ENCODE measurements at places on chromosomes 3 and 15. TPM values are rescaled to one million over a fixed set of nuclear protein-coding genes. Genes with fewer than 3 reads are reported as not detected.

DNA sequence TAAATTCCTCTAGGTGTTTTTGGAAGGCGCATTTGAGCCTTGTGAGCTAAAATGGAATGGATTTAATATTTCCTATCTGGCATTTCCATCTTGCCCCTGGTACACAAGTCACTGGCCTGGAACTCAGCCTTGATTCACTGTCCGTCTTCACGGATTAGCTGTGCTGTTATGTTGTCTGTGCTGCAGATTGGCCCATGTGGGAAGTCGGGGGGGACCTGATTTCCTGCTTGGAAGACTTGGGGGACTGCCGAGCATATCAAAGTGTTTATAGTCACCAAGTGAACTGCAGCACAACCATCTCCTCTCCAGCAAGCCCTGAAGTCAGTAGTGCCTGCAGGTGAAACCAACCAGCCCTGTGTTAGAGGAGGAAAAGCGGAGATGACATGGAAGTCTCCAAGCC lies 12.2 kb downstream of the GHRL start:
- no peaks in the 10 kb centered on the region for H3K27me3 ChIP-seq
- H3K27ac ChIP-seq: no peak overlapping the region
- peaks cover 81% of the 10 kb centered on the region for H3K36me3 ChIP-seq
- H3K4me3 ChIP-seq: no peak overlapping the region
- no peak for DNase-seq
- H3K4me1 ChIP-seq: peaks cover 15% of the 10 kb centered on the region

DNA sequence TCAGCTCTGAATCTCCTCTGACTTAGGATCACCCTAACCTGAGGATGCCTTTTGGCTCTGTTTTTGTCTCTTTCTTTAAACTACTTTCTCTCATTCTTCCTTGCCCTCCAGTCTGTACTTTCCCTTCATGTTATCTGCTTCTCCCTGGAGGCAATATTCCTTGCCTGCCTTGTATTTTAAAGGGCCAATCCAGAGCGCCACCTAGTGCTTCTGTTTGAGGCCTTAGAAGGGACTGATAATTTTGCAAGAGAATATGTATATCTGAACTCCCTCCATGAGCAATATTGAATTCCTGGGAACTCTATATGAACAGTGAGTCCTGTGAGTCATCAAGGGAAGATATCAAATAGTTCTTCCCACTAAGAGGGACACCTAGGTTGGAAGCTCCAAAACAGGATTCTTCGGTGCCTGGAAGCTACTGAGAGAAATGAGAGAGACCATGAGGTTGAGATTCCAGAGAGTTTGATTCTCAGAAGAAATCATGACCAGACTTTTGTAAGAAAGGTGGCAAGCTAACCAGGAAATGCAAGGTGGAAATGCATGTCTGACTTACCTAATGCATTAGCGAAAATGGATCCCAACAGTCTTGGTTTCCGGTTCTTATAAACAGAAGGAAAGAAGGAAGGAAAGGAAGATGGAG lies 203.8 kb upstream of the CD96 start:
- H3K4me1 ChIP-seq: peaks cover 12% of the 10 kb centered on the region
- H3K27ac ChIP-seq: peak overlapping the region; percentile 84
- H3K36me3 ChIP-seq: no peaks in the 10 kb centered on the region
- no peaks in the 10 kb centered on the region for H3K27me3 ChIP-seq

- no peak overlapping the region for H3K27ac ChIP-seq
- DNase-seq: no peak
- no peaks in the 10 kb centered on the region for H3K36me3 ChIP-seq
- no peaks in the 10 kb centered on the region for H3K27me3 ChIP-seq
- no peaks in the 10 kb centered on the region for H3K4me1 ChIP-seq
- H3K4me3 ChIP-seq: no peak overlapping the region
Measured at GRCh38 chr3:182129740-182130139, 418.0 kb downstream of the SOX2 start.

DNA sequence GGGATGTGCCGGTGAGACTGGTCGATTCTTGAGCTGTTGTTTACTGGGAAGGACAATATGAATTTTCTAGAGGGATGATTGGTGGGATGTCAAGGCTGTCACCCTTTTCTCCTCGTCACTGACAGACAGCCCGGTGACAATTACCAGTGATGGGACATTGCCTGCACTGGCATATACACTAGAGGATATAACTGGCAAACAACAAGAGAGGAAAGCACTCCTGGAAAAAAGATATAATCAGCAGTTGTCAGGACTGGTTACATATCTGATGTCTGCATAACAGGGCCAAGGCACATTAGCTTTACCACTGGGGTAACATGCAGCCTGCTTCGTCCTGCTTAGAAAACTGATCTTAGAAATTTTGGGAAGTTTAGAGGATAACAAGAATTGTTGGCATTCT lies 131.1 kb downstream of the ROBO2 start:
- no peaks in the 10 kb centered on the region for H3K27me3 ChIP-seq
- H3K4me3 ChIP-seq: no peak overlapping the region
- no peak overlapping the region for H3K27ac ChIP-seq

- no peak for DNase-seq
- no peaks in the 10 kb centered on the region for H3K36me3 ChIP-seq
- no peak overlapping the region for H3K27ac ChIP-seq
- H3K4me3 ChIP-seq: no peak overlapping the region
- H3K27me3 ChIP-seq: peaks cover 30% of the 10 kb centered on the region
Measured at GRCh38 chr3:142904639-142905436, 16.0 kb upstream of the PCOLCE2 start.

GRCh38 chr15:40306908-40307307 lies 827 bp downstream of the PLCB2 start:
- H3K27ac ChIP-seq: peak overlapping the region; percentile 98
- no peaks in the 10 kb centered on the region for H3K27me3 ChIP-seq
- H3K4me3 ChIP-seq: peak overlapping the region; percentile 96
- DNase-seq: peak; percentile 25
- no peaks in the 10 kb centered on the region for H3K36me3 ChIP-seq

DNA sequence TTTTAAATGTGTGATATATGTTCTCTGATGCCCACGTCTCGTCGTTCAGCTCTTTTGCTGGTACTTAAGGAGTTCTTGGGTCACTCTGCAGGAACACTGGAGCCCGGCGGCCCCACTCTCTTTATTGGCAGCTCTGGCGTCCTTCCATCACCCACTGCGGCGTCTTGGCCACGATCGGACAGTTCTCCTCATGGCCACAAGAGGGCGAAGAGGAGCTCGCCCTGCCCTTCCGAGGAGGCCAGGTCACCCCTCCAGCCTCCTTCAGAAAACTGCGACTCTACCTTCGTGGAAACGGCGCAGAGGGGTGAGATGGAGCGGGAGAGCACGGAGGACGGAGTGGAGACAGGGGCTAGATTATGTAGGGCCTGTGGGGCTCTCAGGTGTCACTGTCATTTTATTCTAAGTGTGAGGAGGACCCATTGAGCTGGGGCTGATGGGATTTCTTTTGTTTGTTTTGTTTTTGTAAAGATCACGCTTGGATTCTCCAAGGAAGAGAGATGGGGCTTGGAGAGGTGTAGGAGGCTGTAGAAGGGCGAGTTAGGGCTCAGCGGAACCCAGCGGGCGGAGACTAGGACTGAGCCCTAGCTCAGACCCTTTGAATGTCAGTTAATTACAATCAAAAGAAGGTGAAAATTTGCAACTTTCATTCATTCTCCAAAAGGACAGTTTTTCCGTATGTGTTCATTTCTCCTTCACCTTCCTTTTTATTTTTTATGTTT lies 28.0 kb upstream of the GABRA5 start:
- H3K27me3 ChIP-seq: peaks cover 21% of the 10 kb centered on the region
- H3K36me3 ChIP-seq: peaks cover 15% of the 10 kb centered on the region
- no peak for DNase-seq
- no peak overlapping the region for H3K4me3 ChIP-seq

DNA sequence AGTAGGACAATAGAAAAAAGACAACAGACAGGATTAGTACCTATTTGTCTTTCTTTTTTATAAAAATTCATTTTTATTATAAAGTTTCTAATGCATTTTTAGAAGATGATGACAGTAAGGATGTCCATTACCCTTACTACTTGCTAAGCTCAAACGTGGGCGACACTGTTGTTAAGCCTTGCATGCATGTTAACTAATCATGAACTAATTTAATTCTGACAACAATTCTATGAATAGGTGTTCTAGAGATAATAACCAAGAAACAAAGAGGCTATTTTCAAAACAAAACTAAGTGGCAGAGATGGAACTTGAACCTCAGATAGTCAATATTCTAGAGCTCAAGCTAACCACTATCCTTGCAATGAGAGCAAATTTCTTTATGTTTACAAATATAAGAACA lies 247.9 kb downstream of the GBE1 start:
- DNase-seq: no peak
- no peaks in the 10 kb centered on the region for H3K4me1 ChIP-seq
- no peak overlapping the region for H3K27ac ChIP-seq
- no peak overlapping the region for H3K4me3 ChIP-seq
- H3K27me3 ChIP-seq: no peaks in the 10 kb centered on the region

The IL5RA gene
- total RNA-seq: not detected

The KPNA1 gene
- 78.2 TPM for total RNA-seq

GRCh38 chr3:48226939-48227338 lies 3.6 kb downstream of the CAMP start:
- no peak for DNase-seq
- H3K27me3 ChIP-seq: no peaks in the 10 kb centered on the region
- H3K4me3 ChIP-seq: no peak overlapping the region
- peaks cover 12% of the 10 kb centered on the region for H3K4me1 ChIP-seq
- H3K36me3 ChIP-seq: no peaks in the 10 kb centered on the region

- no peak overlapping the region for H3K4me3 ChIP-seq
- peaks cover 36% of the 10 kb centered on the region for H3K36me3 ChIP-seq
- H3K4me1 ChIP-seq: peaks cover 3% of the 10 kb centered on the region
- no peak overlapping the region for H3K27ac ChIP-seq
- DNase-seq: peak; percentile 42
Measured at GRCh38 chr3:195873971-195874370, 34.4 kb downstream of the TNK2 start.

DNA sequence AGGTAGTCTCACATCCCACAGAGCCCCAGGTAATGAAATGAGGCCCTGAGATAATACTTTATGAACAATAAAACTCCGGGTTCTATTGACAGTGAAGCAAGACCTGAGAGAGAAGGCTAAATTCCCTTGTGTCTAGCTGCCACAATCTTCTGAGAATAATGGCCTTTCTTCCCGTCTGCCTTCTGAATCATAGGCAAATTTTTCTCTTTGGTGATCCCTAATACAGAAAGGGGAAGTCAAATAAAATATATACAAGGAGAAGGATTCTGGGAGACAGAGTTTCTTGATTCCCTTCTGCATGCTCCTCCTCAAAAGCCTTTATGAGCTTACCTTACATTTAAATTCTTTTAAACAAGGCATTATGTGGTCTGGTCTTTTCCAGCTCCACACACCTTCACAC lies 29.9 kb upstream of the CCR2 start:
- H3K27me3 ChIP-seq: no peaks in the 10 kb centered on the region
- H3K27ac ChIP-seq: no peak overlapping the region
- no peak for DNase-seq
- no peak overlapping the region for H3K4me3 ChIP-seq
- H3K4me1 ChIP-seq: no peaks in the 10 kb centered on the region

DNA sequence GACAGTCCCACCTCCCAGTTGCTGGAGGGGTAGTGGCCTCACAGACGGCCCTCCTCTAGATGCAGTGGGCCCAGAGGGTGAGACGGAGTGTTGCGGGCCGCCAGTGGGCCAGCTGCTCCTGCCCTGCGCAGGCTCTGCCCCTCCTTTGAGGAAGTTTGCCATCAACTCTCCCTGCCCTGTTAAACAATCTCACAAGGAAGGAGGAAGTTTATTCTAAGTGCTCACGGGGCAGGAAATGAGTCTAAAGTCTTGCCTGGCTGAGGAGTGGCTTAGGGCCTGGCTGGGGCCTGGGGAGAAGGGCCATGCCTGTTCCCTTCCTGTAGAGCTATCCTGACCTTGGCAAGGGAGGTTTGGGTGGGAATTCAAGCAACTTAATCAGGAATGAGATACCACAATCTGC lies at the start of gene FAM3D:
Gene FAM3D, minus strand, starts transcription at position 92 of the 400 bp plus-strand sequence. CDS start 11,211 bp downstream, outside the sequence.
- H3K36me3 ChIP-seq: peaks cover 4% of the 10 kb centered on the region
- H3K27ac ChIP-seq: no peak within 1 kb of the TSS
- no peaks in the 10 kb centered on the region for H3K4me1 ChIP-seq
- no peak within 1 kb of the TSS for H3K4me3 ChIP-seq

GRCh38 chr3:108017587-108017986 lies 73.2 kb downstream of the CD47 start:
- H3K4me3 ChIP-seq: no peak overlapping the region
- H3K27me3 ChIP-seq: no peaks in the 10 kb centered on the region
- peaks cover 3% of the 10 kb centered on the region for H3K36me3 ChIP-seq
- peaks cover 2% of the 10 kb centered on the region for H3K4me1 ChIP-seq
- DNase-seq: no peak

DNA sequence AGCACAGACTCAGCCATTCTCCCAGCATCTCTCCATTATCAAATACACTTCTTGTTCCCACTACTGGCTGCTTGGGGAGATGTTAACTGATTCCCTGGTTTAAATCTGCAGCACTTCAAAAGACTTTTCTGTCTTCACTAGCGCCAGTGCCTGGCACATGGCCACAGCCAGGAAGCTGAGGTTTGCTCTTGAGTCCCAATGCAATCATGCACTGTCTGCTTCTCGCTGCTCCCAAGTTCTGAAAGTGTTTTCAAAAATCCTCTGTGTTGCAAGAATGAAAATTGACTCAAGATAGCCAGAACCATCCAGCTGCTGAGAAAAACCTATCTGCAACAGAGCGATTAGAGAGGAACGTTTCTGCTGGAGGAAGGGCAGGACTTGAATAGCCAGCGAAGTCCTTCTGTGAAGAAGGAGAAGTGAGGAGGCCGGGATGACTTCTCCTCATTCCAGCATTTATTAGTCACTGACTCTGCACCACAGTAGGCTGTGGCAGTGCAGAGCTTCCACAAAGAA lies 358.4 kb upstream of the NR2F2 start:
- H3K27ac ChIP-seq: no peak overlapping the region
- DNase-seq: no peak
- H3K27me3 ChIP-seq: peaks cover 10% of the 10 kb centered on the region
- no peak overlapping the region for H3K4me3 ChIP-seq
- H3K36me3 ChIP-seq: no peaks in the 10 kb centered on the region

DNA sequence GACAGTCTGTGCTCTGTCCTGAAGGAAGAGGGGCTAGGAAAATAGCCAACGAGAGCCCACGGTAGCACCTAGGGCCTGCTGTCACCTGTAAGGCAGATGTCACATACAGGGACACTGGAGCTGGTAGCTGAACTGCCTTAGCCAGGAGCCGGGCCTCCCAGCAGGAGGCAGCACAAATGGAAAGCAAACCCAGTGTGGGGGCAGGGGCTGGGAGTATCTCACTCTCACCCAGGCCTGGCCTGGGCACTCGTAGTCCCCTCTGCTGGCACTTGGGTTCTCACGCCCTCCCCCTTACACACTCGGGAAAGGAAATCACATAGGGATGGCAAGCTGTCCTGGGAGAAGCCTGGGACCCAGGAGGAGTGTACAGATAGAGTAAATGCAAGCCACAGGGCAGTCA lies 173.1 kb upstream of the CHRNA7 start:
- no peak overlapping the region for H3K27ac ChIP-seq
- H3K36me3 ChIP-seq: no peaks in the 10 kb centered on the region
- H3K4me1 ChIP-seq: no peaks in the 10 kb centered on the region
- H3K27me3 ChIP-seq: peaks cover 11% of the 10 kb centered on the region

The FGD5 gene
- total RNA-seq: not detected

- no peak overlapping the region for H3K4me3 ChIP-seq
- H3K36me3 ChIP-seq: no peaks in the 10 kb centered on the region
- H3K27ac ChIP-seq: no peak overlapping the region
- no peaks in the 10 kb centered on the region for H3K27me3 ChIP-seq
Measured at GRCh38 chr3:29186131-29186599, 94.7 kb upstream of the RBMS3 start.
